Activated naive CD4-positive, alpha-beta T cell treated with anti-CD3 and anti-CD28 coated beads, Interleukin-2, amount 50 U/mL, for 16 hours (primary cell): ENCODE measurements at places on chromosomes 5 and 9.

- no peak for DNase-seq
Measured at GRCh38 chr9:33103501-33104281, 27.2 kb upstream of the SMU1 start.

GRCh38 chr9:116372081-116372673, 218.6 kb downstream of the PAPPA start:
- no peak for DNase-seq

DNA sequence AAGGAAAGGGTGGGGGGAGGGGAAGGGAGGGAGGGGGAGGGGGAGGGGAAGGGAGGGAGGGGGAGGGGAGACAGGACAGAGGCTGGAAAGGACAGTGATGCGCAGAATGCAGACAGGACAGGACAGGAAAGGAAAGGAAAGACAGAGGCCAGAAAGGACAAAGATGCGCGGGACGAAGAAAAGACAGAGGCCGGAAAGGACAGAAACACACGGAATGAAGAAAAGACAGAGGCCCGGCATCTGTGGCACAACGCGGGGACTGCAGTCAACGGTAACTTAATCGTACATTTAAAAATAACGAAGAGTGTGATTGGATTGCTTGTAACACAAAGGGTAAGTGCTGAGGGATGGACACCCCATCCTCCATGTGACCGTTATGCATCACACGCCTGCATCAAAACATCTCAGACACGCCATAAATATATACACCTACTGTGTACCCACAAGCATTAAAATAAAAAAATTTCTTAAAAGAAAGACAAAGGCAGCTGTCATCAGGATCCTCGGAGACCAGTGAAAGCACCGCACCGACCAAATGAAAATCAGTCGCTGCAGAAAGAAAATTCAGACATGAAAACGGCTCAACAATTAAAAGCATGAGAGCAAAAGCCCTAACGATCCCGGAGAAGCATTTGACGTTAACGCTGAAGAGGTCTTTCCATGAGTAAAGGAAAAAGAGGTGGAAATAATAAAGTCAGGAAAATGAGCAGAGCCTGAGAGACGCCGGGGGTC, 52.9 kb upstream of the EXOC3 start:
- no peak for DNase-seq

- DNase-seq: no peak
Measured at GRCh38 chr5:88746438-88746882, 136.5 kb downstream of the MEF2C start.

DNA sequence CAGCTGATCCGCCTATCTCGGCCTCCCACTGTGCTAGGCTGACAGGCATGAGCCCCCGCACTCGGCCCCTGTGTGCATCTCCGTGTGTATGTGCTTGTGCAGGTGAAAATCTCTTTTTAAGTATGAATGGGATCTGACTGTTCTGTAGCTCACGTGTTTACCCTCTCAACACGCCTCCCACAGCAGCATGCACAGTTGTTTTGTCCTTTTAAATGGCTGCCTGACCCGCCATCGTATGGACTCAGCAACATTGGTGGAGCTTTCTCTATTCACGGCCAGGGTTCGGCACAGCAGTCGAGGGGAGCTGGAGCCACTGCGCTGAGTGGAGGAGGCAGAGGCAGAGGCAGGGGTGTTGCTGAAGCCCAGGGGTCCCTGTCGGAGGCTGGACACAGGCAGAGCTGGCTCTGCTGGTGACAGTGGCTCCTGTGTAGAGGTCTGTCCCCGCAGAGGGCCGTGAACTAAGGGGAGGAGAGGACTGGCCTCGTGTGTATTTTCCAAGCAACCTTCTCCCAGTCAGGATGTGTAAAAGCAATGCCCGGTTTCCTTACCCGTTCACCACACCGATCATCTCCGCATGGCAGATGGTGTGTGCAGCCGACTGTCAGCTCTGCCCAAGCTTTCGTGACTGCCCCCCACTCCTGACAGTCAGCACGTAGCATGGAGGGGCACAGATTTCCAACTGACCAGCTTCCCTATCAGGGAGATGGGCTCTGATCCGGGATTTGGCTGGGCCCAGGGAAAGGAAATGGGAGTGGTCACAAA, 37.3 kb downstream of the MRPL36 start:
- DNase-seq: no peak

DNA sequence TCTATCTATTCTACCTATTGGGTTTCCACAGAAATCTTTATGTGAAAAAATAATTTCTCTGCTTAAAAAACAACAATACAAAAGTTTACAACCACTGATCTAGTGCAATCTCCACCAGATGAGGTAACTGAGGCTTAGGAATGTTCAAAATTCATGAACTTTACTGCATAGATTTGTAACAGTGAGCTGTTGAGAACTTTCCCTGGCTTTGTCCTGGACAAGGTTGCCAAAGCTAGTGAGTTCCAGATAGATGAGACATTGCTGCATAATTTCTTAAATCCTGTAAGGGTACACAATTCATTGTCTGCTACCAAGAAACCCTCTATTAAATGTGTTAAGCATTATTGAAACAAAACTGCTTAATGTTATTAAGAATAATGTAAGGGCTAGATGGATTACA, 102.7 kb downstream of the OSMR start:
- DNase-seq: no peak

- DNase-seq: no peak
Measured at GRCh38 chr9:92603100-92603499, 66.8 kb downstream of the IPPK start.

GRCh38 chr5:175418251-175418650, 25.7 kb downstream of the DRD1 start:
- DNase-seq: no peak

GRCh38 chr5:151772846-151773561, 1.2 kb downstream of the G3BP1 start:
- DNase-seq: no peak

- DNase-seq: no peak
Measured at GRCh38 chr5:101306391-101307137, 403.5 kb upstream of the ST8SIA4 start.

DNA sequence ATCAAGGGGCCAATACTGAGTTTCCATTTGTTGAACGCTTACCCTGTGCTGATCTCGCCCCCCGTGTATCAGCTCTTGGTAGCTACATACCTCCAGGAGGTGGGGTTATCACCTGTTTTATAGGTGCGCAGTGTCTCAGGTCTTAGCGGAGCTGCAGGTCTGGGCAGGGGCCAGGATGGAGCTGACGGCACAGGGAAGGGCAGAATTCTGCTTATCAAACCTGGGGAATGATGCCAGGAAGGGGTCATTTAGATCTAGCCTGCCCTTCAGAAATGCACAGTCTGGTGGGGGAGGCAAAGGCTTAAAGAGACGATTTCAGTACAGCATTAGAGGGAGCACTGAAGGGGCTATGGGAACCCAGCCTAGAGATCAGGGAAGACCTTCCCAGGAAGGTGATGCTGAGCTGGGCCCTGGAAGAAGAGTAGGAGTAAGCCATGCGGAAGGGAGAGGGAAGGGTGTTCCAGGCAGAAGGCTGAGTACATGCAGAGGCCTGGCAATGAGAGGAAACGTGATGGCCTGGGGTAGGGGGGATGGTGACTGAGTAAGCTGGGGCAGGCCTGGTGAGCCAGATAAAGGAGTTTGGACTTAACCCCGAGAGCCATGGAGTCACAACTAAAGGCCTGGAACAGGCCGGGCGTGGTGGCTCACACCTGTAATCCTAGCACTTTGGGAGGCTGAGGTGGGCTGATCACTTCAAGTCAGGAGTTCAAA, 31.5 kb downstream of the OLFML2A start:
- no peak for DNase-seq

DNA sequence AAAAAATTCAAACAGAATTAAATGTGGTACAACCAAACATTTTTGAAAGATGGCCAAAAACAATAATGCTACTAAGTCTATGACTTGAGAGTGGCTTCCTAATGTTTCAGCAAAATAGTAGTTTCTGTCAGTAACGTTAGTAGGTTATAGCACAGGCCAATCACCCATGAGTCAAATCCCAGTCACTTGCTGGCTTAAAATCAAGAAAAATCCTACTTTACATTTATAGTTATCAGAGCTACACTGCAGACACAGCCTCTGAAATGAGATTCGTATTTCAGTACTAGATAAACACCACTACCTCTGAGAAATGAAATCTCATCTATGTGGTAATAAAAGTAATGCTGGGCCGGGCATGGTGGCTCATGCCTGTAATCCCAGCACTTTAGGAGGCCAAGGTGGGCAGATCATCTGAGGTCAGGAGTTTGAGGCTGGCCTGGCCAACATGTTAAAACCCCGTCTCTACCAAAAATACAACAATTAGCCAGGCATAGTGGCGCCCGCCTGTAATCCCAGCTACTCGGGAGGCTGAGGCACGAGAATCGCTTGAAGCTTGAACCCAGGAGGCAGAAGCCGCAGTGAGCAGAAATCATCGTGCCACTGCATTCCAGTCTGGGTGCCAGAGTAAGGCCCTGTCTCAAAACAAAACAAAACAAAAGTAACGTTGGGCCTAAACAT, 6.1 kb downstream of the ZDHHC21 start:
- no peak for DNase-seq

- no peak for DNase-seq
Measured at GRCh38 chr9:10331157-10331556, 281.6 kb downstream of the PTPRD start.

GRCh38 chr5:109454731-109455505, 45.1 kb upstream of the PJA2 start:
- DNase-seq: no peak

- DNase-seq: no peak
Measured at GRCh38 chr9:113269355-113269754, 6.0 kb downstream of the CDC26 start.

GRCh38 chr5:68139611-68140441, 75.7 kb upstream of the PIK3R1 start:
- no peak for DNase-seq

DNA sequence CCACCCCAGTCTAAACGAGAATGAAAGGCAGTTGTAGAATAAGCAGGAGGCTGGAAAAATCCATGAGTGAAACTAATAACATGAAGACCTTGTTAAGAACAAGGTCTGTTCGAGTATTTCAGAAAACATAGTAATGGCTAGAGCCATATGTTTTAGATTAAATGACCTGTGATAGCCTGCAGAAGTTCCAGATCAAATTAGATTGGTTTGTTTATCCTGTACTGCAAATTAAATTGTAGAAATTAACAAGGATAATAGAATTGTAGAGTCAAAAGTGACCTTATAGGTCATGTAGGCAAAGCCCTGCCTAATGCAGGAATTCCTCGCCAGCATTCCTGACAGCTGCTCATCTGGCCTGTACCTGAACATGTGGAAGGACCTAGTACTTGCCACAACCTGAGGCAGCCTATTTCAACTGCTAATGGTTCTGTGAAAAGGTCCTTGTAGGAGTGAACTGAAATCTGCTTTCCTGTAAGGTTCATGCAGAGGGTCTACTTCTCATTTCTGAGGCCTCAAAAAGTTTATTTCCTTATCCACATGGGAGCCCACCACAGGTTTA, 17.2 kb downstream of the LIX1 start:
- no peak for DNase-seq

GRCh38 chr9:114404531-114404930, 16.7 kb upstream of the AKNA start:
- DNase-seq: no peak

DNA sequence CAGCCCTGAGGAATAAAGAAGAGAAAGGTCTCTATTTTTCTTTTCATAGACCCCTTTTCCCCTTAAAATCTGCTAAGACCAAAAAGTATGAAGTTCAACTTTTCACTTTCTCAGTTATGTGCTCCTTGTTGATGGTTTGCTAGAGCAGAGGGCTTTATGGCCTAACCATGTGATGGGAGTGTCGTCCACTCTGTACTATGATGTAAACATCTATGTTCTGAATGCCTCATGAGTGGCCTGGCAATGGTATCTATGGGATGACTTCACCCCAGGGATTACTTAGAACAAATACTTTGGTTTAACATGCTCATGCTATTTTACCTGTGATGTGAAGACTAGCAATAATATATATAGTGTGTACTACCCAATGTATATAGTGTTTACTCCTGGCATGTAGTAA, 43.7 kb upstream of the MIER3 start:
- no peak for DNase-seq
